ENCODE measurements at places on chromosomes 16 and 17.

- no peak for DNase-seq
Measured at GRCh38 chr17:15157051-15157450, 108.1 kb downstream of the PMP22 start.

- no peak for DNase-seq
Measured at GRCh38 chr16:84209989-84210388, 19.0 kb downstream of the ADAD2 start.

GRCh38 chr17:49779739-49780231 lies 8.7 kb upstream of the KAT7 start:
- DNase-seq: peak; percentile 22

DNA sequence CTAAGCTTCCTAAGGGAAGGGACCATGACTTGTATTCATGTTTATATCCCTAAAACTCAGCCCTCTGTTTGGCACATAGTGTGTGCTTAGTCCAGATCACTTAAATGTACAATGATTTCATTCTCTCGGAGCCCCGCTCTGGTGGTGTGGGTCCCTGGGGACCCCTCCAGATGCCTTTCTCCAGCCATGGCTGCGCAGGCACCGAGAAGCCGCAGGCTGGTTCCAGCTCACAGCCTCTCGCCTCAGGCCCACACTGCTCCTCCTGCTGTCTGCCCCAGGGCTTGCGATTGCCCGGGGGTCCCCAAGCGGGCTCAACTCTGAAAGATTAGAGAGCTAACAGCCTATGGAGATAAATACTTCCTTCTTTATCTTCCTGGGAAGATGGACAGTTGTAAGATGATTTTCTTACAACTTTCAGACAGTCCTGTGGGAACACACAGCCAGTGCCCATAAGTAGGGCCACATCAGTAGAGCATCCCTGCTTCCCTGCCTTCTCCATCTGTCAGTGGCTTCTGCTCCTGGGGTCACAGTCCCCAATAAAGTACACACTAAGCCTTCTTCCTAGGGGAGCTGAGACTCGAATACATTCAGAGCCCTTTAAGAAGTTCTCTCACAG lies 66.2 kb downstream of the CENPV start:
- no peak for DNase-seq

DNA sequence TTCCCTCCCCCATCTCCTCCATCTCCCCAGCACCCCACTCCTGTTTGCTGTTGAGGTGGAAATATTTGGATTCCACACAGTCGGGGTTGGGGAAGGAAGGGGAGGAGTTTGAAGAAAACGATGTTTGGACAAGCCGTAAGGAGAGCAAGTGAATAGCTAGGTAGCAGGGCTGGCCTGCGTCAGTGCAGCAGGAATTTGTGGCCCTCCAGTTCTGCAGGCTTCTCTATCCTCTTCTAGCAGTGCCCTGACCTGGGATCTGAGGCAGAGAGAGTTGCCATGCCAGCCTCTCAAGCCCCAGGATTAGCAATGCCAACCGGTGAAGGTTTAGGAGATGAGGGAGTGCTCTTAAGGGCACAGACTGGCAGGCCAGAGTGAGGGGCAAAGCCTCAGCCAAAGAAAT lies 12.5 kb downstream of the TLCD2 start:
- DNase-seq: no peak

GRCh38 chr16:89712274-89712781 lies 8.4 kb downstream of the VPS9D1 start:
- no peak for DNase-seq

DNA sequence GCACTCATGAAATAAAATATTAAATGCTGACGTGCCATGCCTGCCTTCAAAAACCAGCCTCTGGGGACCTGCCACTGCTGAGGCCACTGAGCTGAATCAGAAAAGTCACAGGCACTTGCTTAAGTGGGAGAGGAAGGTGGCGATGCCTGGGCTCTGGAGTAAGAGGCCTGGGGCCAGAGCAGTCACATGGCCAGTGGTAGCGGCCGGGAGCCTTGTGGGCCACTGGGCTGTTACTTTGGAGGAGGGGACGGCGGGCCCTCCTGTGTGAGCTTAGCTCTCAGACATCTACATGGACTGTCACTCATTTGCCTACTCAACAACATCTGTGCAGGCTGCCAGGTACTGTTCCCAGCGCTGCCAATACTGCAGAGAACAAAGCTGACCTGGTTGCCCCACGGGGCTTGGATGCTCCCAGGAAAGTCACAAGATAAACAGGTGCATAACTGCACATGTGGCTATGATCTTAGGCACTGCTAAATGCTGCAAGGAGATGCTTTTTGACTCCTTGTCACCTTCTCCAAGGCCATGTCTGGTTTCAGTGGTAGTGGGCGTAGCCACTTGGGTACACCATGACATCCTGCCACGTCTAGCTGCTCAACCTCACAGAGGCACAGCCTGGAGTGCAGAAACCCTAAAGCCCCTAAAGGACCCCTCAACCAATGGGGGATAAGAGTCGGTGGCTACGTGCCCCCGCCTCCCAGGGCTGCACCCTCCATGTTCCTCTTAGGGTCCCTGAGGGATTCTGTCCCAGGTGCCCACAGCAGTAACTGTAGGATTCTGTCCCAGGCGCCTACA lies 11.6 kb downstream of the COTL1 start:
- DNase-seq: no peak

DNA sequence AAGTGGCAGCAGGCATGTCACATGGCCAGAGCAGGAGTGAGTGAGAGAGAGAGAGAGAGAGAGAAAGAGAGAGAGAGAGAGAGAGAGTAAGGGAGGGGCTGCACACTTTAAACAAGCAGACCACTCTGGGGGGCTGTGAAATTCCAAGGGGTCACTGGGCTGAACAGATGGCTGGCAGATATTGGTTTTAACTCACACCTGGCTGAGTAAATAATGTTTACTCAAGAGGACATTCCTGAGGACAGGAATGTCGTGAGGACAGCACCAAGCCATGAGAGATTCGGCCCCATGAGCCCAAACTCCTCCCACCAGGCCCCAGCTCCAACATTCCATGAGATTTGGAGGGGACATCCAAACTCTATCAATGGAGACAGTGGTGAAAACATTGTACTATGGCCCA lies 269.7 kb downstream of the CBLN1 start:
- no peak for DNase-seq

GRCh38 chr16:67641779-67642708 lies 2.9 kb upstream of the CARMIL2 start:
- DNase-seq: peak; percentile 13

DNA sequence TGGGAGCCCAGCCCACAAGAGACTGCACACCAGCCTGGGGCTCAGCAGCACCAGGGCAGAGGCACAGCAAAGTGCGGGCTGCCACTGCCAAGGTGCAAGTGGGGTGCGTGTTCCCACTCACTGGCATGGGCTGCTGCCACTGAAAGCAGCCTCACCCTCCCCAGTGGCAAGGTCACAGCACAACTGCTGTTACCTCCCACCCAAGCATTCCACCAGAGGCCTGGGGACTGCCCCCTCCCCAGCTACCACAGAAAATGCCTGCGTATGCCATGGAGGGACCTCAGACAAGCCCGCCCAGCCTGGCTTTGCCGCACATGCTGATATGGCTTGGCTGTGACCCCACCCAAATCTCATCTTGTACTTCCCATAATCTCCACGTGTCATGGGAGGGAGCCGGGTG lies 33.1 kb downstream of the MEAK7 start:
- no peak for DNase-seq

DNA sequence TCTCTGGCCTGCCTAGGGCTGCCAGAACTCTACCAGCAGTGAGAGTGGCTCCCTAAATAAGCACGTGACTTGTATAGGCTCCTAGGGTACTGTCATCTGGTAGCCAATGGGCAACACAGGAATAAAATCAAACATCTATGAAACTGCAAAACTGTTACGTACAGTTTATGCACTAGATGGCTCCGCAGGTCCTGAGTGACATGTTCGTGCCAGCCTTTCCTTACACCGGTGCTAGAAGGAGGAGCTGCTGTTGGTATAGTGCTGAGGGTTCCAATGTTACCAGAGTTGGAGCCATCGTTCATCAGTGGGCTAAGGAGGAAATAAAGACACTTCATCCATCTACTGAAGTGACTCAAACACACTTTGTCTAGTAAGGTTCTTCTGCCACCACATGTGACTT lies 63.2 kb upstream of the TRAP1 start:
- DNase-seq: no peak

- no peak for DNase-seq
Measured at GRCh38 chr16:324451-325334, 27.8 kb downstream of the AXIN1 start.

- no peak for DNase-seq
Measured at GRCh38 chr16:86681031-86681756, 102.8 kb downstream of the FOXL1 start.

DNA sequence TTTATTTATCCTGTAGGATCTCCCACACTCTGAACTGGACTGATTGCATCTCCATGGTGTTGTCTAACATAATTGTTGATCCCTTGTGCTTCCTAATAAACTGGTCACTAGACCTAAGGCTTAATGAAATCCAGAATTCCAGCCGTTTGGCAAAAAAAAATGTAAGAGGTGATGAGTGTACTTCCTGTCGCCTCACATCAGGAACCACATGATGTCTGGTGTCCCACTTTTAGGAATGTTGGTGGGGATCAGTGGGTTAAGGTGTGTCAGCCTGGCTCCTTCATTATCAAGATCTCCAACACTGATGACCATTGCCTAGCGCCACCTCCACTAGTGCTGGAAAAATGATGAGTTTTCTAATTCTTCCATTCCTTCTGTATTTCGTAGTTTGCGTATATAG lies 18.6 kb upstream of the LONP2 start:
- no peak for DNase-seq

DNA sequence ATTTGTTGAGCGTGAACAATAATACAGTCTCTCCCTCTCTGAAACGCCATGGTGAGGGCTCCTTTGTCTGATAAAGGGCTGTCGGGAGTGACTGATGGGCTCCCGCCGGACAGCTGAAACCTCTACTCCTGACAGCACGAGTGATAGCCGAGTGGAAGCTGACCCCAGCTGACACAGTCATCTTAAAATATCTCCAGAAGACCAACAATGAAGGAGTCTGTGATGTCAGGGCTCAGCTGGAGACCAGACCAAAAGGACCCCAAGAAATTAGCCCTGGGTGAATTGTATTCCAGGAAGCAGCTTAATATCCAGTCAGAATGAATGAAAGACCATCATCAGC lies 22.4 kb downstream of the CCDC182 start:
- DNase-seq: no peak

DNA sequence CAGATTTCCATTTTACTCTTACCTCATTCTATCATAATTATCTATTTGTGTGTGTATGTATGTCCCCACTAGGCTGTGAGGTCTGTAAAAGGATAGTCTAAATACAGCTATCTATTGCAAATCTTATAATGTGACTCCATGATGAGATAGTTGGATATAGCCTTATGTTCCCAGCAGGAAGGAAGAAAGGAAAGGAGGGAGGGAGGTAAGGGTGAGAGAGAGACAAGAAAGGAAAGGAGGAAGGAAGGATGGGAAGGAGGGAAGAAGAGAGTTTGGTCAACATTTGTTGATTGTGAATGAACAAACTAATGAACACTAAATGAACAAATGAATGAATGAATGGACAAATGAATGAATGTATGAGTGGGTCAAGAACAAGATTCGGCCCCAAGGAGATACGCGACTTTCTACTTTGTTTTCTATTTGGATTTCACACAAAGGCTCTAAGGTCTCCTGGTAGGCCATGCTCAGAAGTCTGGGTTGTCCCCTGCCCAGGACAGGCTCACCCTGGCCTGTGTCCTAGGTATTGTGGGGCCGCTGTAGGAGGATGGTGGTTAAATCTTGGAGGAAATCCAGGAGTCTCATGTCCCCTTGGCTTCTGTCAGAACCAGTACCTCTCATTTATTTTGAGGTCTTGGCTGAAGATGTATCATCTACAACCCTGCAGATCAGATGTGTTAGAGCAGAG lies 195.2 kb downstream of the WWOX start:
- DNase-seq: no peak

- DNase-seq: no peak
Measured at GRCh38 chr17:41869426-41869825, 4.2 kb upstream of the KLHL11 start.

DNA sequence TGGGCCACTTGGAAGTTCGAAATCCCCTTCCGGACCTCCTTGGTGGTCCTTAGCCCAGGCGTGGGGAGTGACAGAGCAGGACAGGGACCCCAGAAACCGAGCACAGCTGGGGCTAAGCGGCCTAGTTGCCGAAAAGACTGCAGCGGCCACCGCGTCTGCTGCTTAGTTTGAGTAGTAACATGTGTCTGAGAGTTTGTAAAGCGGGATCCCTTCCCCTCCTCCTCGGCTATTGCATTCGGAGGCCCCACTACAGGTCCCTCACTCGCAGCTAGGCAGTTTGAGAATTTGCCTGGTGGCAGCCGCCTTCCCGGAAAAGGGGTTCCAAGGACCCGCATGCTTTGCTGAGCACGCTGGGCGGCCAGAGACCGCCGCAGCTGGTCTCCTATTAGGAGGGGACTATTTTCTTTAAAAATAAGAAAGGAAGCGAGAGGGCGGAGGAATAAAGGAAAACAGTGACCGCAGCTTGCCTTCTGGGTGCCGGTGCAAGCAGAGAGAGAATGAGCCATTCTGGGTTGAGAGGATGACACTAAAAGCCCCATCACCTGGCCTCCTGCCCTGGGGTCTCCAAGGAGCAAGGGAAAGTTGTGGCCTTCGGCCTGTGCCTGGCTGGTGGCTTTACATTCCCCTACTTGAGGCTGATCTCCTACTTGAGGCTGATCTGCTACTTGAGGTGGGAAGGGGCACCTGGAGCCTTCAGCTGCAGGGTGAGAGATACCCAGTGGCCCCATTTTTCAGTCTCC lies 1.1 kb upstream of the HOXB5 start:
- DNase-seq: no peak

DNA sequence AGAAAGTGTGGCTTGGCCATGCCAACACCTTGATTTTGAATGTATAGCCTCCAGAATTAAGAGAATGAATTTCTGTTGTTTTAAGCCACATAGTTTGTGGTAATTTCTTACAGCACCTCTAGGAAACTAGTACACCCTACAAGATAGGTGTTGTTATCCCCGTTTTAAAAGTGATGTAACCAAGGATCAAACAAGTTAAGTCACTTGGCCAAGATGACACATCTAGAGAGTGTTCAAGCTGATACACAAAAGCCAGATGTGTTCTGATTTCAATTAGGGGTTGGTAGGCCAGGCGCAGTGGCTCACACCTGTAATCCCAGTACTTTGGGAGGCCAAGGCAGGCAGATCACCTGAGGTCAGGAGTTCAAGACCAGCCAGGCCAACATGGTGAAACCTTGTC lies 396.5 kb upstream of the SOX9 start:
- DNase-seq: no peak

DNA sequence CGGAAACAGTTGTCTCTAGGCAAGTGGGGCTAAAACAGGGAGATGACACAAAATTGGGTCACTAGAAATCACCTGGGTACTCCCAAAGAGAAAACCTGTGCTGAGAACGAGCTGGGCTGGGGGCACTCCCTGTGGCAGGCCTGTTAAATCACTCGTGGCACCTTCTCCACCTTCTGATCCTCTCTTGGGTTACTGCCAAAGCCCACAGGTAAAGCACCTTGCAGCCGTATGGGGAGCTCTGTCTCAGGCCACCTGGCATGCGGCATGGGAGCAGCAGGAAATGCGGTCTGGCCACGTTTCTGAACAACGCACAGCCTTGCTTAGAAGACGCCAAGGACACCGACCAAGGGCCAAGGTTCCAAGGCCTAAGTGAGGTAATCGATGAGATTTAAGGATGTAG lies 21.5 kb upstream of the ICAM2 start:
- DNase-seq: no peak
